T-helper 2 cell (primary cell): ENCODE measurements at places on chromosomes 5 and 9.

GRCh38 chr9:87527211-87527916, 29.7 kb downstream of the DAPK1 start:
- DNase-seq: no peak

DNA sequence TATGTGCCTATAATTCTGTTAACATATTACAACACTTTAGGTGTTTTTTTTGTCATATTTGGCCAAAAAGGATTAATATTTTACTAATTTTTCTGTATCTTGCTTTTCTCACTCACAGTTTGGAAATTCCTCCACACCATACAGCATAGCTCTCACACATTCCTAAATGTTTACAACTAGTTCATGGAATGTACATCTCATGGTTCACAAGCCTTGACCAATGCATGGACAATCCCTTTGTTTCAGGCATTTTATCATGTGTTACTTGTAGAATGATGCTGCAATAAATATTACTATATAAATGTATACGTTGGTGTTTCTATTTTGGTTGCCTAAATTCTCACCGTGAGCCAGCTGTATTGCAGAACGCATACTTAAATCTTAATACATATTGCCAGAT, 80.5 kb upstream of the SPATA31C2 start:
- no peak for DNase-seq

DNA sequence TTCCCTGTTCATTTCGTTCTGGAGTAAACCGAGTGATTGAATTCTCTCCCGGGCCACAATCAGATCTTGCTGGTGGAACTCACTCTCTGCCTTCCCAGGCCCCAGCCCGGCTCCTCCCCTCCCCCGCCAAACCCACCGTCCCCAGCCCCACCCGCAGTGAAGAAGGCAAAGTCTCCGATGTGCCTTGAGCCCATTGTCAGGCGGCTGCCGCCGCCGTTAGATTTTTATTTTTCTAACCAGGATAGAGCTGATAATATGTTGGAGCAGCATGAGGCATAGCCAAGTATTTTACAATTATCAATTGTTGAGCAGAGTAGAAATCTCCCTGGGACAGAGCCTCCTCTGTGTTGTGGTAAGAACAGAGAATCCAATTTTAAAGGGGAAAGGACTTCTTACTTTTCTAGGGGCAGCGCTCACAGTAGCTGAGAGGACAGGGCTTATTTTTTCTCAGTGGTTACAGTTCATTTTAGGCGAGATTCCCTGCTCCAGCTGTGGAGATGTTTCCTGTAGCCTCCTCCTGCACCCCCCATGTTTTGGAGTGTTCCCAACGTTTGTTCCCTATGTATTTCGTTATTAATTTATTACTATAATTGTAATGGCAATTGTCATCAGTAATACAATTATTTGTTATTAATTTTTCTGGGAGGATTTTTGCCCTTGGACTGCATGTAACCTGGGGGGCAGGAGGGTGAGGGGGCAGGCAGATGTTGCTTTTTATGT, 1.3 kb downstream of the PSAT1 start:
- no peak for DNase-seq

- DNase-seq: no peak
These were observed 88.7 kb downstream of the UGCG start for GRCh38 chr9:111985315-111985714.

DNA sequence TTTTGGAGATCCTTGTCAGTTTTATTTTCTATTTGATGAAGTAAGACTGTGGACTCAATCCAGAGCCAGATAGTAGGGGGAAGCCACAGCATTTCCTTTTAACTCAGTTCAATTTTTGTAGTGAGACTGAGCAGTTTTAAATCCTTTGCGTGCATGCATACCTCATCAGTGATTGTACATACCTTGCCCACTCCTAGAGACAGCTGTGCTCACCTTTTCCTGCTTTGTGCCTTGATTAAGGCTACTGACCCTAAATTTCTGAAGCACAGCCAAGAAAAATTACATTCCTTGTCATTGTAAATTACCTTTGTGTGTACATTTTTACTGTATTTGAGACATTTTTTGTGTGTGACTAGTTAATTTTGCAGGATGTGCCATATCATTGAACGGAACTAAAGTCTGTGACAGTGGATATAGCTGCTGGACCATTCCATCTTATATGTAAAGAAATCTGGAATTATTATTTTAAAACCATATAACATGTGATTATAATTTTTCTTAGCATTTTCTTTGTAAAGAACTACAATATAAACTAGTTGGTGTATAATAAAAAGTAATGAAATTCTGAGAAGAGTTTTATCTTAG, 17.8 kb downstream of the DIMT1 start:
- no peak for DNase-seq

DNA sequence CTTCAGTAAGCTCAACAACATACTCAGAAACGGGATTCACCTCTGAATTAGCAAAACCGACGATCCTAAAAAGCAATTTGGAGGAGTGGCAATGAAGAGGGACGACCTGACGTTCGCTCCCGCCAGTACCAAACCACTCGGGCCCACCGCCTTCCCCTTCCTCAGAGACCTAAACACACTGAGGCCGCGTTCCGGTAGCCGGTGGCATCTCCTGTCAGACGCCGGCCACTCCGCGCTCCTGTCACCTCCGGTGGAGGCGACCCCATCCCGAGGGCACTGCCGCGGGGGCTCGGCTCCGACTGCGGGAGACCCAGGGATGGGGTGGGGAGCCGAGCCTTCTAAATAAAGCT, 617 bp downstream of the PPP6C start:
- no peak for DNase-seq

GRCh38 chr5:95449460-95449859, 58.3 kb downstream of the FAM81B start:
- DNase-seq: no peak

DNA sequence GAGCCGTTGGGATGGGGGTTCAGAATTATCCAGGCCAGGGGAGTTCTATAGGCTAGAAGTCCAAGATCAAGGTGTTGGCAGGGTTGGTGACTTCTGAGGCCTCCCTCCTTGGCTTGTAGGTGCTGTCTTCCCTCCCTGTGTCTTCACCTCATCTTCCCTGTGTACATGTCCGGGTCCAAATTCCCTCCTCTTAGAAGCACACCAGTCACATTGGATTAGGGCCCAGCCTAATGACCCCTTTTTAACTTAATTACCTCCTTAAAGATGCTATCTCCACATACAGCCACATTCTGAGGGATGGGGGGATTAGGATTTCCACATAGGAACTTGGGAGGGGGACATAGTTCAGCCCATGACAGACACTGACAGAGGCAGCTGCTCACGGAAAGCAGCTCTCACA, 12.1 kb downstream of the LRSAM1 start:
- no peak for DNase-seq

- no peak for DNase-seq
These were observed 2.0 kb upstream of the ZNF462 start for GRCh38 chr9:106860721-106861639.

- no peak for DNase-seq
These were observed 3.6 kb upstream of the DPH7 start for GRCh38 chr9:137582286-137582860.

DNA sequence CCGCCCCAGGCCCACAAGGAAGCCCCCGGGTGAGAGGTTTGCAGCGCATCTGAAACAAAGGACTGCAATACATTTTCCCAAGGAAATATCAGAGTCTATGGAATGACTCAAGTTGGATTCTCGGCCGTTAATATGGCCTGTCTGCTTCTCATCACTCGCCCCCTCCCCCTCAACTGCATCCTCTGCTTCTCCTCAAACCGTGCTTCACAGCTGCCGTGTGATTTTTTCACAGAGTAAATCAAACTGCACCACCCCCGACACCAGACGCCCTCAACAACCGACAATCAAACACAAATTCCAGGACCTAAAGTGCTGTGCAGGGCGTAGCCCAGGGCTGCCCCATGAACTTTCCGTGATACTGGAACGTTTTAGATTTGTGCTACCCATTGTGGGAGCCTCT, 176.9 kb downstream of the ROR2 start:
- DNase-seq: no peak

- DNase-seq: no peak
These were observed 10.8 kb downstream of the GABRB2 start for GRCh38 chr5:161535762-161536161.

DNA sequence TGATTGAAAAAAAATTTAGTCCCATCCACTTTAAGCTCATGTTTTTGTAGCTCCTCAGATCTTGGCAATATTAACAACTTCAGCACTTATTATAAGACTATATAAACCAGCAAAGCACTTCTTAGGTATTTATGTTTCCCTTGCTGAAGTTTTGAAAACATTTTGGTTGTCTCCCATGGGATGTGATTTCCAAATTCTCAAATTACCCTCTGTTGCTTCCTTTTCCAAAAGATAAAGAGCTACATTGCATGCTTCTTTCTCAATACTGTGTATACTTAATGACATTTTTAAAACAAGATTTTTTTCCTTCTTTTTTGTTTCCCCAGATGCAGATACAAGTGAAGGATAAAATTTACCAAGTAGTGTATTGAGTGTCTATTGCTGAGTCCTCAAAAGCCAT, 567.1 kb downstream of the CSNK1G3 start:
- DNase-seq: no peak

- DNase-seq: peak; percentile 13
These were observed 28.7 kb downstream of the DNAJC21 start for GRCh38 chr5:34957857-34958690.

GRCh38 chr5:180492226-180492903, 1.8 kb upstream of the CNOT6 start:
- DNase-seq: no peak

- DNase-seq: no peak
These were observed 243.4 kb upstream of the KLF4 start for GRCh38 chr9:107732781-107733522.

DNA sequence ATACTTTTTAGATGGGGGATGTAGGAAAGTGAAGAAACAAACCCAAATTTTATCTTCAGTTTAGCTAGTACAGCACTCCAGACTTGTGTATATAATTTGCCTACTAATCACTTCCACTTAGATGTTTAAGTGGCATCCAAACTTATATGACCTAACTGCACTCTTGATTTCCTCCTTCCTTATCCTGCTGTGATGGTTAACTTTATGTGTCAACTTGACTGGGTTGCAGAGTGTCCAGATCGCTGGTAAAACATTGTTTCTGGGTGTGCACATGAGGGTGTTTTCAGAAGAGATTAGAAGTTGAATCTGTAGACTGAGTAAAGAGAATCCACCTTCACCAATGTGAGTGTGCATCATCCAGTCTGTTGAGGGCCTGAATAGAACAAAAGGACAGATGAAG, 79.8 kb downstream of the PCSK1 start:
- no peak for DNase-seq

GRCh38 chr9:97480174-97480573, 21.3 kb upstream of the TMOD1 start:
- DNase-seq: no peak

GRCh38 chr5:137563646-137564397, 64.7 kb upstream of the SPOCK1 start:
- DNase-seq: no peak

DNA sequence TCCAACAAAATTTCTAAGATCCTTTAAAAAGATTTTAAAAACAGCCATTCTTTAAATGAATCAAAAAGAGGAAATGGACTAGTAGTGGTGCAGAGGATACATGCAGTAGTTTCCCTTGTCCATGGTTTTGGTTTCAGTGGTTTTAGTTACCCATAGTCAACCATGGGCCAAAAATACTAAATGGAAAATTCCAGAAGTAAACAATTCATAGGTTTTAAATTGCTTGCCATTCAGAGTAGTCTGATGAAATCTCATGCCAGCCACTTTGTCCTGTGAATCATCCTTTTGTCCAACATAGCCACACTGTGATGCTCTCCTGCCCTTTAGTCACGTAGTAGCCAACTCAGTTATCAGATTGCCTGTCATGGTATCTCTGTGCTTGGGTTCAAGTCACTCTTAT, 286.1 kb downstream of the ANXA1 start:
- DNase-seq: no peak

- DNase-seq: no peak
These were observed 32.7 kb upstream of the ABCA1 start for GRCh38 chr9:104960662-104961061.

- no peak for DNase-seq
These were observed 433.8 kb upstream of the CDH9 start for GRCh38 chr5:27472000-27472763.

DNA sequence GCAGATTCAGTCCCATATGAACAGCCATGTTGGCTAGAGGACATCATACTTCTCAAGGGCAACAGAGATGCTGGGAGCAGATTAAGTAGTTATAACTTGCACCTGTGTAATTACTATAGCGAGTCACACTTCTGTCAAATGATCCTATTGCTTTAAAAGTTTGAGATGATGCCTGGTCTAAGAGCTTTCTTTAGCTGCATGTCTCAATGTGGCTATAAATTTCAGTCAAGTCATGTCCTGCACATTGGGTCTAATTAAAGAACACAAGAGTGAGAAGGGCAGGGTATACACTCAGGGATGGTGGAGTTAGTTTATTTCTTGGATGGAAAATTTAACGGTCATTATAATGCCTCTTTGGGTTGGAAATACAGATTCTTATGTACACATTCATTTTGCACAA, 557.3 kb downstream of the RAB3C start:
- DNase-seq: no peak
